Natural killer cell treated with Interleukin-12 subunit alpha and Interleukin-12 subunit beta and Interleukin-15 and Interleukin-18, amount 100 ng/mL, for 72 hours (primary cell): ENCODE measurements at places on chromosomes 6 and 20. TPM values are rescaled to one million over a fixed set of nuclear protein-coding genes. Genes with fewer than 3 reads are reported as not detected.
A peak's percentile ranks its signal among the peaks of the same experiment; 100 is the strongest.

FRS3 gene
- 9.5 TPM for total RNA-seq

DNA sequence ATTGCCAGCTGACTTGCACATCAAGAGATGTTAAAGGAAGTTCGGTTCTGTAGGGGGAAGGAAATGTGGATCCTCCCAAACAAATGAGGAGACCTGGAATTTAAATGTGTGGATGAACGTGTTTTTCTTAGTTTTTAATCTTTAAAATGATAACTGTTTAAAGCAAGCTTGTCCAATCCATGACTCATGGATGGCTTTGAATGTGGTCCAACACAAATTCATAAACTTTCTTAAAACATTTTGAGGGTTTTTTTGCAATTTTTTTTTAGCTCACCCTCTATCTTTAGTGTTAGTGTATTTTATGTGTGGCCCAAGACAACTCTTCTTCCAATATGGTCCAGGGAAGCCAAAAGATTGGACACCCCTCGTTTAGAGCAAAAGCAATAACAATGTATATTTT lies 12.6 kb downstream of the TUBB2B start:
- no peak overlapping the region for H3K27ac ChIP-seq
- H3K36me3 ChIP-seq = no peaks in the 10 kb centered on the region
- DNase-seq = no peak
- peaks cover 36% of the 10 kb centered on the region for H3K27me3 ChIP-seq
- H3K4me3 ChIP-seq = no peak overlapping the region

- no peak overlapping the region for H3K27ac ChIP-seq
- H3K27me3 ChIP-seq = peaks cover 40% of the 10 kb centered on the region
- H3K4me3 ChIP-seq = no peak overlapping the region
- DNase-seq = no peak
- H3K4me1 ChIP-seq = no peaks in the 10 kb centered on the region
Observed at GRCh38 chr6:107542192-107542668, 52.3 kb downstream of the SOBP start.

- no peaks in the 10 kb centered on the region for H3K36me3 ChIP-seq
- H3K4me1 ChIP-seq = peaks cover 14% of the 10 kb centered on the region
- DNase-seq = no peak
- H3K27me3 ChIP-seq = no peaks in the 10 kb centered on the region
- H3K4me3 ChIP-seq = no peak overlapping the region
Observed at GRCh38 chr6:151005164-151005563, 139.7 kb downstream of the MTHFD1L start.

GRCh38 chr6:163083141-163083540 lies 331.4 kb upstream of the QKI start:
- peaks cover 3% of the 10 kb centered on the region for H3K27me3 ChIP-seq
- no peak for DNase-seq
- H3K4me3 ChIP-seq = no peak overlapping the region
- no peak overlapping the region for H3K27ac ChIP-seq
- no peaks in the 10 kb centered on the region for H3K4me1 ChIP-seq

SNAP25 gene
- 0.76 TPM for total RNA-seq

RSPH9 gene
- total RNA-seq = not detected

DNA sequence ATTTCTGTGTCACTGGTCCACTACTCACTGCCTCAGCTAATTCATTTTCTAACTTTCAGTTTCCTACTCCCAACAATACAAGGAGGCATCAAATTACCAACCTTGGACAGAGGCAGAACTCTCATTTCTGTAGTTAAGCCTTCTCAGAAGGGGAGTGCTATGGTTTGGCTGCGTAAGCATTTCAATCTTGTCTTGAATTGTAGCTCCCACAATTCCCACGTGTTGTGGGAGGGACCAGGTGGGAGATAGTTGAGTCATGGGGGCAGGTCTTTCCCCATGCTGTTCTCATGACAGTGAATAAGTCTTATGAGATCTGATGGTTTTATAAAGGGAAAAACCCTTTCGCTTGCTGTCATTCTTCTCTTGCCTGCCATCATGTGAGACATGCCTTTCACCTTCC lies 22.9 kb downstream of the HLA-DRA start:
- no peak overlapping the region for H3K4me3 ChIP-seq
- peaks cover 38% of the 10 kb centered on the region for H3K27me3 ChIP-seq
- DNase-seq = no peak
- no peak overlapping the region for H3K27ac ChIP-seq
- peaks cover 13% of the 10 kb centered on the region for H3K4me1 ChIP-seq

GRCh38 chr20:21352703-21353102 lies 44.6 kb downstream of the NKX2-4 start:
- no peak overlapping the region for H3K4me3 ChIP-seq
- no peak for DNase-seq
- H3K4me1 ChIP-seq = no peaks in the 10 kb centered on the region

- DNase-seq = no peak
- H3K27ac ChIP-seq = peak overlapping the region; percentile 43
- H3K4me3 ChIP-seq = peak overlapping the region; percentile 45
- peaks cover 63% of the 10 kb centered on the region for H3K4me1 ChIP-seq
Observed at GRCh38 chr6:33901822-33902456, 98.1 kb upstream of the MLN start.

GRCh38 chr6:41256383-41256782 lies 28.2 kb downstream of the TREML4 start:
- H3K4me3 ChIP-seq = no peak overlapping the region
- H3K4me1 ChIP-seq = peaks cover 8% of the 10 kb centered on the region
- DNase-seq = no peak
- H3K27me3 ChIP-seq = peaks cover 20% of the 10 kb centered on the region
- H3K27ac ChIP-seq = no peak overlapping the region

GRCh38 chr6:34146801-34147592 lies 1.1 kb upstream of the GRM4 start:
- H3K36me3 ChIP-seq = no peaks in the 10 kb centered on the region
- peaks cover 6% of the 10 kb centered on the region for H3K4me1 ChIP-seq
- peak; percentile 39 for DNase-seq
- no peak overlapping the region for H3K27ac ChIP-seq
- peaks cover 40% of the 10 kb centered on the region for H3K27me3 ChIP-seq

- no peaks in the 10 kb centered on the region for H3K4me1 ChIP-seq
- no peak for DNase-seq
- H3K27ac ChIP-seq = no peak overlapping the region
Observed at GRCh38 chr6:21508753-21509152, 84.8 kb upstream of the SOX4 start.

DNA sequence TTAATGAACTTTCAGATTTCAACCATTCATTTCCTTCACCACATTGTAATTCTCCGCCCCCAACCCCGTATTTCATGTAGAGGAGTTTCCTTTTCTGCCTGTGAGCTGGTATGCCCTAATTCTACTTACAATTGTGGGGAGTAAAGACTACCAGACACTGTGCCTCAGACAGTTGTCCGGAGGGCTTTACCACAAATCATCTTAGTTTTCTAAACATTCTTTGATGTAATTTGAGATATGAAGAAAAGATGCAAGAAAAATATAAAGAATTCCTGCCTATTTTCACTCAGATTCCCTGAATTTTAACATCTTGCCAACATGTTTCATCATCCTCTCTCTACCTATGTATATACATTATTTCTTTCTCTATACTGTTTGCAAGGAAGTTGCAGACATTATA lies 28.3 kb upstream of the LOC128125822 start:
- H3K27ac ChIP-seq = no peak overlapping the region
- no peak for DNase-seq
- peaks cover 40% of the 10 kb centered on the region for H3K27me3 ChIP-seq
- H3K4me3 ChIP-seq = no peak overlapping the region

DNA sequence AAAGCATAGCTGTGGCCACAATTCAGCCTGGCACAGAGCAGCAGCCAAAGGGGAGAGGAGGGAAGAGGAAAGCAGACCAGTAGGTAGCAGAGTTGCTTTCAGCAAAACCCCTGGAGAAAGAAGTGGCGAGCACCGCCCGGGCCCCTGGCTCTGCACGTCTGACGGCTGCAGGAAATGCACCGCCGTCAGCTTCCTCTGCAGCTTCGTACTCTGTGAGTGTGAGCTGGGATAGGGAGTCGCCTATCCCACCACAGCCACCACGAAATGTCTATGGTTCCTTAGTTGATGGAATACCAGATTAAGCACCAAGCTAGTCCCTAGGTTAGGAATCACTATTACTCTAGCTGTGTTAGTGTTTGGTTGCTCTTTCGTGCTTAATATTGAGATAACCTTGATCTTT lies 79.9 kb upstream of the NAA20 start:
- H3K4me3 ChIP-seq = no peak overlapping the region
- H3K27ac ChIP-seq = no peak overlapping the region
- H3K4me1 ChIP-seq = peaks cover 29% of the 10 kb centered on the region
- peaks cover 53% of the 10 kb centered on the region for H3K27me3 ChIP-seq
- no peak for DNase-seq

UBE2J1 gene
- total RNA-seq = 31.1 TPM

GRCh38 chr20:11395581-11395980 lies 522.1 kb upstream of the BTBD3 start:
- no peaks in the 10 kb centered on the region for H3K27me3 ChIP-seq
- DNase-seq = no peak
- H3K4me3 ChIP-seq = no peak overlapping the region
- H3K4me1 ChIP-seq = no peaks in the 10 kb centered on the region
